ENCODE measurements at places on chromosomes 2 and 18. TPM values are rescaled to one million over a fixed set of nuclear protein-coding genes. Genes with fewer than 3 reads are reported as not detected.

DNA sequence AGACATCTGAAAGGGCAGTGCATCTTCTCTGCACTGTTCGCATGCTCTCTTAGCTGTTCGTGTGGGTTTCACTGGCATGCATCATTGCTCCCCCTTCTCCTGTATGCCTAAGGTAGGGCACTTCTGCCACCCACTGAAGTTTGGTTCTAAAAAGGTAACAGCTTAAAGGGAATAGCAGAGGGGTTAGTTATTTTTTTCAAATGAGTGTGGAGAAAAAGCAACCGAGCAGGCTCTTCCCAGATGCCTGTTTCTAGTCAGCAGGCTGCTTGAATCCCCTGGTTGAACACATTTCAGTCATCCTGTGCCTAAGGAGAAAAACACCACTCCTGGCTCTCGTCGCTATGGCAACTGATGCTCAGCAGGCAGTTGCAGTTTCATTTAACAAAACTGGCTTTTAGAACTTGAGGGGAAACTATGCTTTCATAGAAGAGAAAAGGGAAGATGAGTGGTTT lies 69.8 kb upstream of the GALNT3 start:
- no peak for DNase-seq

DNA sequence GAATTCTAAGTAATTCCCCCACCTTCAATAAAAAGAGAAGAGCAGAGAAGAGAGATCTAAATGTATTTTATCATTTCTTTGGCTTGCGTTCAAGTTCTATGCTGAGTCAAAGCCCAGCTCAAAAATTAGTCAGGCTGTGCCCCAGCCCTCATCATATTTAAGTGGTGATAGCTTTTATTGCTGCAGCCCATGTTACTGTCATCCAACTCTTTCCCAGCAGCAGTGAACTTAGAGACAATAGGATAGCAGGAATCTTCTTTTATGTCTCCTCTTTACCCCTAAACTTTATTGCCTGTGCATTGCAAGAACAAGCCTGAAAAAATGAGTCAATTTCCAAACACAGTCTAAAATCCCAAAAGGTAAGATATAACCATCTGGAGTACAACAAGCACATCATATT lies 1599.3 kb upstream of the PIK3C3 start:
- no peak for DNase-seq

The OR6B2 gene
- not detected for total RNA-seq

DNA sequence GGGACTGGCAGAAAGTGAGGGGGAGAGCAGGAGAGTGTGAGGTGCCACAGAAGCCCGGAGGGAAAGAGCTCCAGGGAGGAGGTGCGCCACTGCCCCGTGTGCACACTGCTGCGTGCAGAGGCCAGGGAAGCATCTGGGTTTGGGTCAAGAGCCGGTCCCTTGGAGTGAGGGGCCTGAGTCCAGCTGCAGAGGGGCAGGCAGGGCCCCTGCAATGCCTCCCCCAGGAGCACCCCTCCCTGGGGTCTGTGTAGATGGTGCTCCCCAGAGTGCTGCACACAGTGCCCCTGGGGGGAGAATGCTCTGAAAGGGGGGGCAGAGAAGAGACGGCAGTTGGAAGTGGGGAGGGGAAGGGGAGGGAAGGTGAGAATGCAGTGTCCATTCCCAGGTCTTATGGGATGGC lies 3.7 kb upstream of the LIMS2 start:
- DNase-seq, result no peak

The ALK gene
- not detected for total RNA-seq

GRCh38 chr18:68588169-68588568 lies 126.7 kb downstream of the TMX3 start:
- DNase-seq, result no peak

The SULT1C4 gene
- 0.62 TPM for total RNA-seq

- no peak for DNase-seq
These were observed 54.0 kb downstream of the ATOH8 start for GRCh38 chr2:85807756-85808155.

- no peak for DNase-seq
These were observed 140.1 kb upstream of the RND3 start for GRCh38 chr2:150627526-150627925.

The ACTG2 gene
- 0.64 TPM for total RNA-seq

The COL3A1 gene
- total RNA-seq, result not detected

GRCh38 chr2:74919827-74920226 lies 38.6 kb upstream of the POLE4 start:
- peak; percentile 64 for DNase-seq

The BOK gene
- not detected for total RNA-seq

GRCh38 chr18:25253136-25253535 lies 98.8 kb downstream of the ZNF521 start:
- no peak for DNase-seq

GRCh38 chr18:76350134-76351025 lies 144.7 kb downstream of the ZNF516 start:
- no peak for DNase-seq

GRCh38 chr2:188865681-188866080 lies 108.5 kb upstream of the COL3A1 start:
- DNase-seq, result no peak

The LINC00305 gene
- total RNA-seq, result not detected

DNA sequence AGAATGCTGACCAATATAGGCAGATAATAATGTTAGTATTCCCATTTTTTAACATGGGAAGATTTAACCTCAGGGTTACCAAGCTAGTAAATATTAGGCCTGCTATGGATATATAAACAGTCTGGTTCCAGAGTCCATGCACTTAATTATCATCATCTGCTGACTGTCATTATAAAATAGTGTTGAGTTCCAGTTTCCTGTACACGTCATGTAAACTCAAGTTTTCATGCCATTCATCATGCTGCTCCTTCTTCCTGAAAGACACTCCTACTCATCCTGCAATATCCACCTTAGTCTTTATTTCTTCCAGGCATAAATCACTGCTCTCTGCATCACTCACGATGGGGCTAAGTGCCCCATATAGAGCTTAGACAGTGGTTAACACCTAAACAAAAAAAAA lies 420.8 kb upstream of the SPHKAP start:
- DNase-seq, result no peak

The MYO3B gene
- not detected for total RNA-seq

The GAREM2 gene
- 4.0 TPM for total RNA-seq

DNA sequence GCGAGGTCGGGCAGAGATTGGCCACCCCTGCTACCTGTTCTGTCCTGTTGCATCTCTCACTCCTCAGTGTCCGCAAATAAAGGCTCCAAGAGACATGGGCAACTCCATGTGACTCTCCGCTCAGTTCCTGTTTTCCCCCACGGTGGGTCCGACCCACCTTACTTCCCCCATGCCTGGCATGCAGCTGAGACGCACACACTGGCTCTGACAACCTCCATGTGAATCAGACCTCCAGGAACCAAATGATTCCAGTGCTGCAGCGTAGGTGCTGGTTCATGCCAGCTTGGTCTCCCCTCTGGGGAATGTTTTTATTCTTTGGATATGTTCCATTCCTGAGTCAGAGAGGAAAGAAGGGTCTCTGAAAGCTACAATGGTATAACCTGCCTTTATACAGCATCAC lies 221.5 kb downstream of the SH3RF3 start:
- no peak for DNase-seq

All from CD4-positive, CD25-positive, alpha-beta regulatory T cell (primary cell).